ENCODE measurements at places on chromosomes 11 and 22.
A peak's percentile ranks its signal among the peaks of the same experiment; 100 is the strongest.

DNA sequence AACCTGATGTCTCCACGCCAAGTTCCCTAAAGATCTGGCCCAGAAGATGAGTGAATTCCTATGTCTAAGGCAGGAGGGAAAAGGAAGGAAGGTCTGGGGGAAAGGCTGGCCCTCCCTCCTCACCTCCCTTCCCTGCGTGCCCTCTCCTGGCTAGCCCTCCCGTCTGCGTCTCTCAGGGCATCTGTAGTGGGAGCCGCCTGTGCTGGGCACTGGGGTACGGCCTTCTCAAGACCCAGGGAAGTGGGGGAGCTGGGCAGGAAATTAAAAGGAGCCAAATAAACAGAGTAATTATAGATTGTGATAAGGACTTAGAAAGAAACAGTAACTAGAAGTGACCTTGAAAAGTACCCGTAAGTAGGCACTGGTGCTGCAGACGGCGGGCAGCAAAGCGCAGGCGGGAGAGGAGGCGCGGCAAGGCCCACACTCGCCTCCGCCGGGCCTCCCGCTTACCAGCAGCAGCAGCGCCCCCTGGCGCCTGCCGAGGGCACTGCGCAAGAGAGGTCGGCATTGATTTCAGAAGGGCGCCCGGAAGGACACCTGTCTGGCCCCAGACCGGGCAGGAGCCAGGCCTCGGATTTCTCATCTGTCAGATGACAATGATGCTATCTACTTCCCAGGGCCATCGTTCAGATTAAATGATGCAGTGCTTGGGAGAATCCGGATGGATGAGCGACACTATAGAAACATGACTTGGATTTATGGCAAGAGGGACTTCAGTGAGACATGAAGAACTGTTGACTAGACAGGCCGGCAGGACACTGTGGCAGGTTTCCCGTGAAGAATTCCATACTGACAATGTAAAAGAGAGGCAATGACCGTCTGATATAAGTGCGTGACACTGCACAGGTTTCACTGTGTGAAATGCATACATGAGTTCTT lies 7.3 kb downstream of the KCNJ1 start:
- DNase-seq: no peak

GRCh38 chr11:285021-285893 lies 3.7 kb upstream of the PGGHG start:
- DNase-seq: no peak

DNA sequence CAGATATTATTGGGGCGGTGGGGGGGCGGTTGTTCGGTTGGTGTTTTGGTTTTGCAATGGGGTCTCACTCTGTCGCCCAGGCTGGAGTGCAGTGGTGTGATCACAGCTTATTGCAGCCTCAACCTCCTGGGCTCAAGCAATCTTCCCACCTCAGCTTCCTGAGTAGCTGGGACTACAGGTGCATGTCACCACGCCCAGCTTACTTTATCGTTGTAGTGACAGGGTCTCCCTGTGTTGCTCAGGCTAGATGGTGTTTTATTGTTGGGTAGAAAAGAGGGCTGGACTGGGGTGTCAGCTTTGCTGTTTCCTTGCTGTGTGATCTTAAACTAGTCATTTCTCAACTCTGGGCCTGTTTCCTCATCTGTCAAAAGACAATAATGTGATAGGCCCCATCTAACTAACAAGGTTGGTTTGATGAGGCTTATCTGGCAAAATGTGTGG lies 17.5 kb upstream of the MYH9 start:
- no peak for DNase-seq

GRCh38 chr11:635945-636510 lies 1.0 kb upstream of the DRD4 start:
- no peak for DNase-seq

GRCh38 chr11:75654314-75654713 lies 14.5 kb downstream of the MAP6 start:
- DNase-seq: no peak

- no peak for DNase-seq
These were observed 37.6 kb upstream of the MN1 start for GRCh38 chr22:27839057-27839660.

DNA sequence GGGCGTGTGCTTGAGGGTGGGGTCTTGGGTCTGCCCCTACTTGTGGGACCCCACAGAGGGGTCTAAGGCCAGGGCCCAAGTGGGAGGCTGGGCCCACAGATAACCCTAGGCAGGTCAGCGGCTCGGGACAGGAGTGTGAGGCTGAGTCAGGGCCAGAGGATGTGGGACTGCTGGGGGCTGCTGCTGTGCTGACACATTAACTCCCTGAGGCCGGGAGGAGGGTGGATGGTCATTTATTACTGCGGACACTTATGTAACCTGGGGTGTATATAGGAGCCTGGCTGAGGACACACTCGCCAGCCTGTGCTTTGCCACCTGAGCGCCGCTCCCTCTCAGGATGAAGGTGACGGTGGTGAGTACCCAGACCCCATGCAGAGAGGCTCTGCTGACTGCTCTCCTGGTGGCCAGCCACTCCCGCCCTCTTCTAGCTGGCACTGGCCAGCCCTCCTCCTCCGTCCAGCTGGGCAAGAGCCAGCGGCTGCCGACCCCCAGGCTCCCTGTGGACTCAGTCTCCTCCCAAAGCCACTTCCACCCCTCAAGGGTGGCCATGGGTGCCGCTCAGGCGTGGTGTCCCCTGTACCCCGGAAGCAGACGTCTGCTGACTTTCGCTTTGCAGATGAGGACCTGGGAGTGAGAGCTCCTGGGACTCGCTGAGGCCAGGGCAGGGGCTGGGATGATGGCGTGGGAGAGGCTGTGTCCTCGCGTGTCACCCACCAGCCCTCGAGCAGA lies at the start of gene MIOX:
MIOX (plus strand) TSS at position 299 of the 729 bp plus-strand sequence; CDS start at position 338, 39 bp downstream.
- DNase-seq: no peak

DNA sequence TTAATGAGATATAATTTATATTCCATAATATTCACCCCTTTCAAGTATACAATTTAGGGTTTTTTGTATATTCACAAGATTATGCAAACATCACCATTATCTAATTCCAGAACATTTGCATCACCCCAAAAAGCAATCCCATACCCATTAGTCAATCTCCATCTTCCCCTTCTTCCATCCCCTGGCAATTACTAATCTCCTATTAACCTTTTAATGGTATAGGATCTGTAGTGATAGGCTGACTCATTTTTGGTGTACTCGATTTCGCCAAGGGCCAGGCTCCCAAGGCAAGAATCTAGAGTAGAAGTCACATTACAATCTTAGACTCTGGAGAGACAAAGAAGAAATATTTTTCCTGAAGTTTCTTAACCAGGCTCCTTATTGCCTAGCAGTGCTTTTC lies 113.4 kb downstream of the GAB2 start:
- no peak for DNase-seq

- no peak for DNase-seq
These were observed 118.5 kb upstream of the LDLRAD3 start for GRCh38 chr11:35825386-35825785.

DNA sequence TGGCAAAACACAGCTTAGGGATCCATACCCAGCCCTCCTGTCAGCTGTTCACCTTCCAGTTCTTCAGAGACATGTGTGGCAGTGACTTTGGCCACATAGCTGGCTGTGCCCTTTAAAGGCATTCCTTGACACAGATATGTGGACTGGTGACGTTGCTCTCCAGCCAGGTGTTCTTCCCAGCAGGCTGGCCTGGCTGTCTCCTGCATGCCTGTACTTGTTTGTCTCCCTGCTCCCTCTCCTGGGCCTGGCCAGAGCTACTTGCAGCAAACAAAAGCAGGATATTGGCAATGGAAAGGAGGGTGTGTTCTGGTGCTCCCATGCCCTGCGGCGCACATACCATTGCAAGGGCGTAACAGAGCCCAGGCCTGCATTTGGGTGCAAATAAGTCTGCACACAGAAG lies 38.3 kb downstream of the PIK3IP1 start:
- no peak for DNase-seq

GRCh38 chr22:46649141-46650077 lies 29.2 kb downstream of the GRAMD4 start:
- DNase-seq: peak; percentile 69

GRCh38 chr11:71181566-71181965 lies 70.8 kb downstream of the SHANK2 start:
- DNase-seq: no peak

GRCh38 chr11:110501428-110501827 lies 71.7 kb downstream of the FDX1 start:
- DNase-seq: no peak

DNA sequence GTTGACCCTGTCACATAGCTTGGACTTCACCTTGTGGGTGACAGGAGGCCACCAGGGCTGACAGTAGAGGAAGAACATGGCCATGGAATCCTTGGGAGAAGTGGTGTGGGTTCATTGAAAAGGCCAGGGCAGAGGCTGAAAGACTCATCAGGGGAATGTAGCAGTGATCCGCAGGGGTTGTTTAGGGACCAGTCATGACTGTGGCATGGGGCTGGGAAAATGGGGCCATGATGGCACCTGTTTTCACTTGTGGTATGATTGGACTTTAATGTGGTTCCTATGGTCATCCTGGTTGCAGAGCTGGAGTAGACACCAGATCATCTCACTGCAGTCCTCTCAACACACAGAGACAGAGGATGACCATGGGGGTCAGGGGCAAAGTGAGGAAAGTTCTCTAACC lies 66.7 kb upstream of the MYEOV start:
- DNase-seq: no peak

GRCh38 chr22:38638216-38638615 lies 18.0 kb downstream of the FAM227A start:
- no peak for DNase-seq

DNA sequence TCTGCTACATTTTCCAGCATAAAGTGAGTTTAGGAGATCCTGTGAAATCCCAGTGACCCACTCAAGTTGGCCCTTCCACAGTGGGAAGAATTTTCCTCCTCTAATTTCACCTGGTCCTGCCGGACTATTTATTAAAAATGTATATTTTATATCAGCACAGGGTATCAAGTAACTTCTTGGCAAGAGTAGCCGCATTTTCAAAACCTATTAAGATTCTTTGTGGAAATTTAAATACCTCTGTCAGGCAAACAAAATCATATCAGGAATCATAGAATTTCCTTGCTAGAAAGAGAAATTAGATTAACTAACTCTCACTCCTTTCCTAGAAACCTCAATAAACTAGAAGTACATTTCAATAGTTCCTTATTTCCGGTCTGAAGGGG lies 9.7 kb downstream of the MN1 start:
- no peak for DNase-seq

DNA sequence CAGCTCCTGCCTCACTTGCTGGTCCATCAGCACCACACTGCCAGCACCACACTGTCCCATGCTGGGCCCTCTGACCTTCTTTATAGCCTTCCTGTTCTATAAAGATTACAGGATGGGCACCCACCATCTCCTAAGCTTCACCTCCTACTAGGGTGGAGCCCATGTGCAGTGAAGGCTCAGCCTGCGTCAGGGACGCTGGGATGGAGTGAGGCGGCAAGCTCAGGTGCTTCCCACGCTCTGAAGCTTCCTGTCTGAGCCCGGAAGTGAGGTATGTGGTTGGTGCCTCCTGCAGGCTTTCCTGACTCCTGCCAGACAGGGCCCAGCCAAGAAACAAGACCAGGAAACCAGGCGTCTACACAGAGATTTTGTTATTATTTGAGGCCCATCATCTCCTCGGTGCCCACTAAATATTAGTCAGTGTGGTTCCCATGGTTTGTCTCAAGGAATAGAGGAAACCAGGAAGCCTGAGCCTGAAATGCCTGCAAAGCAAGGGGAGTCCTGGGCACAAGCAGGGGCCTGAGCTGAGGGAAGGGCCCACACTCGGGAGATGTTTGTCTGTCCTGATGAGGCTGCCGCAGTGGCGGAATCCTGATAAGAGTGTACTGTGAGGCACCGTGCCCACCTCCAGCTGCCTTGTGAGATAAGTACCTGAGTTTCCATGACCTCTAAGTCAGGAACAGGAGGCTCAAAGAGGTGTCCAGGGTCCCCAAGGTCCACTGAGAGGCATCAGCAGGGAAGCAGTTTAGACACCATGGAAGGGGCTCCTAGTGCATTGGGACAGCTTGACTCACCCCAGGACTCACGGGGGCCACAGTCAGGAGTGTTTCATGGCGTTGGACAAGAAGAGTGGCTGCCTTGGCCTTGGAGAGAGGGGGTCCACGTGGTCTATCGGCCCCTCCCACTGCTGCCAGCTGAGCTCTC lies 22.0 kb downstream of the RSPH14 start:
- no peak for DNase-seq

GRCh38 chr11:80861193-80861592 lies 1420.4 kb upstream of the TENM4 start:
- no peak for DNase-seq

DNA sequence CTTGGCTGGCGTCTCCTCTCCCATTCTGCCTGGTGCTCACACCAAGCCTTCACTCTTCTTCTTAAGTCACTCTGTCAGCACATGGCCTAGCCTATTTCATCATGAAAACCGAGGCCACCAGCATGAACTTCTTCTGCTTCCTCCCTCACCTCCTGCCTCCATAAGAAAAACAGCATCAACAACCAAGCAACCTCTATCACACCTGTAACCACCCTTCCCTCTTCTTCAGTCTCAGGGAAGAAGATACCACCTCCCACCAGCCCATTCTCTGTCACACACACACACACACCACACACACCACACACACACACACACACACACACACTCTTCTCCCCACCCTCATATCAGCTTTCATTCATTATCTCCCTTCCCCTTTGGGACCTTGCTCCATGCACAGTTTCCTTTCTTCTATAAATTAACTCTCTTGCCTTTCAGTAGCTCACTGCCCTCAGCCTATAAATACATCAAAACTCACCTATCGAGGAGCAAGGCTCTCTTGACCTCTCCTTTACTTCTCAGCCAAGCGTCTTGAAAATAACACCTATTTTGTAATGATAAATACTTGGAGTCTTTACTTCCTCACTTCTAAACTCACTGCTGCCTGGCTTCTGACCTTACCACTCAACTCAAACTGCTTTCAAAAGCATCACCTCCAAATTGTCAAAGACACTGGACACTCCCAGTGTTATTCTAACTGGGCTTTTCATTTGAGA lies 36.6 kb downstream of the SC5D start:
- DNase-seq: no peak

DNA sequence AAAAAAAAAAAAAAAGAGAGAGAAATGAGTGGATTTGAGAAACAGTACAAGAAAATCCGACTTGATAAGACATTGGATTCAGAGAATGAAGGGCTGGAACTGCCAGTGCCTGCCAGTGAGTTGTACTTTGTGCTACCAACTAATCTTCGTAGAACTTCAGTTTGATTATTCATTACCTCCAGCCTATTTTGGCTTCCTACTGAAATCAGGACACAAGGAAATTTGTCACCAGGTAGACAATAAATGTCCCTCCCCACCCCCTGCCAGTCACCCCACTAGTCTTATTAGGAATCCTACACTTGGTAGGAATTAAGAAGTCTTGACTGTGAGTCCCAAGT lies 21.4 kb upstream of the POLD3 start:
- no peak for DNase-seq

DNA sequence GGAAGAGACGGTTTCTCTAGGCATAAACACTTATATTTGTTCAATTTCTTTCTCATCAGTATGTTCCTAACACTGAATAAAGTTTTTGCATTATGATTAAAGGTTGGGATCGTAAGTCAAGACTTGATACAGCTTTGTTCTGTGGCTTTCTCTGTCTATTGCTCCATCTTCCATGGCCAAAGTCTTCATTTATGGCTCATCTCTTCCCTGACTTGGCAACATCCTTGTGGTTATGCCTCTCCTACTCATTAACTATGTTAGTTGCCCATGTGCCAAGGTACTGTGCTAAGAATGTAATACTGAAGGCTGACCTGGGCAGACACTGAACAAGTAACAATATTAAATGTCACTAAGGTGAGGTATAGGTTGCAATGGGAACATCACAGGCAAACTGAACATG lies 1.6 kb upstream of the ACCSL start:
- no peak for DNase-seq
